ENCODE measurements at places on chromosomes 6 and 20.

DNA sequence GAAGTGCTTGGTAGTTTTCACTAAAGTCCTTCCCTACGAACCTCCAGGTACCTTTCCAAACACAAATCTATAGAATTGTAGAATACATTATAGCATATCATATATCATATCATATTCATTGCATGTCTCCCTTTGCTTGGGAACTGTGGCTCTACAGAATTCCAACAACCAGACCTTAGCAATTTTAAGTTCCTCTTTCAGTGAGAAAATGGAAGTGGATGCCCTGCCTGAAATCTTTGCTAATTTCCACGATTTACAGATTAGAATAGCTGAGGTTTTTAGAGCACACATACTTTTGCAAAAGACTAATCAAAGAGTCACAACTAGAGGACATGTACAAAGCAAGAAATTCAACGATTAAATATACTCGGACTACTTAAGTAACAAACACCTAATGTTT lies 78.6 kb downstream of the TNFRSF21 start:
- DNase-seq: no peak

DNA sequence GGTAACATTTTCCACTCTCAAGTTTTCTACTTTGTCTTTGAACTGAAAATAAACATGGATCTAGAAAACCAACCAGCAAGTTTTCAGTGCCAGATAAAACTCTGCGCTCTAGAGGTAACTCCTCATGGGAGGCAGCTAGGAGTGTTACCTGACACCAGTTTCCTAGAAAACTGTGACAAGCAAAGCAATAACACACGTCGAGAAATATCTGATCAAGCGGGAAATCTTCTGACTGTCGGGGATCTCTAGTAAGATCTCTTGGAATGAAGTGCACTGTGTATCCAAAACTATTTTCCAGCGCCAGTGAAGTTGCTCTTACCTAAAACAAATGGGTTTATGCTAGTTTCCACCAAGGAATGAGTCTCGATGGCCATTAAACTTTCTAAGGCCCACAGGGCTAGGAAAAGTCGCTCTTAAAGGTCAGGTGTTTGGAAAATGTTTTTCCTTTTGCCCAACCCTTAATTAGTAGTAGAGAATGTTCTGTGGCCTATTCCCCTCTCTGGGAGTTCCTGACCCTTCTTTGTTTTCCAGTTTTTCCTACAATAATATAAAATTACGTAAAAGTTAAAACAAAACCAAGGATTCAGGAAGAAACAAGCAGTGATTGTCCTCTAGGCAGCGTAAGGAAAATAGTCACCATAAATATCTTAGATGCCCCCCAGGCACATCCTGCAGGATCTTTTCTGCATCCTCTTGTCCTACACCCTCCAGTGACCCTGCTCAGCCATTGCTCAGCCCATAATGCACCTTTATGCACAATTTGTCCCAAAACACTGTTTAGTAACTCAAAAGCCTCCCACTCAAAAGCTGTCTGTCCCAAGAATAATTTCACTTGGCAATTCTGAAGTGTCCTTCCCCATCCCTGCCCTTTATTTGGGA lies 137.7 kb upstream of the AKAP12 start:
- no peak for DNase-seq

GRCh38 chr20:58638467-58639181 lies 12.5 kb upstream of the STX16 start:
- no peak for DNase-seq

DNA sequence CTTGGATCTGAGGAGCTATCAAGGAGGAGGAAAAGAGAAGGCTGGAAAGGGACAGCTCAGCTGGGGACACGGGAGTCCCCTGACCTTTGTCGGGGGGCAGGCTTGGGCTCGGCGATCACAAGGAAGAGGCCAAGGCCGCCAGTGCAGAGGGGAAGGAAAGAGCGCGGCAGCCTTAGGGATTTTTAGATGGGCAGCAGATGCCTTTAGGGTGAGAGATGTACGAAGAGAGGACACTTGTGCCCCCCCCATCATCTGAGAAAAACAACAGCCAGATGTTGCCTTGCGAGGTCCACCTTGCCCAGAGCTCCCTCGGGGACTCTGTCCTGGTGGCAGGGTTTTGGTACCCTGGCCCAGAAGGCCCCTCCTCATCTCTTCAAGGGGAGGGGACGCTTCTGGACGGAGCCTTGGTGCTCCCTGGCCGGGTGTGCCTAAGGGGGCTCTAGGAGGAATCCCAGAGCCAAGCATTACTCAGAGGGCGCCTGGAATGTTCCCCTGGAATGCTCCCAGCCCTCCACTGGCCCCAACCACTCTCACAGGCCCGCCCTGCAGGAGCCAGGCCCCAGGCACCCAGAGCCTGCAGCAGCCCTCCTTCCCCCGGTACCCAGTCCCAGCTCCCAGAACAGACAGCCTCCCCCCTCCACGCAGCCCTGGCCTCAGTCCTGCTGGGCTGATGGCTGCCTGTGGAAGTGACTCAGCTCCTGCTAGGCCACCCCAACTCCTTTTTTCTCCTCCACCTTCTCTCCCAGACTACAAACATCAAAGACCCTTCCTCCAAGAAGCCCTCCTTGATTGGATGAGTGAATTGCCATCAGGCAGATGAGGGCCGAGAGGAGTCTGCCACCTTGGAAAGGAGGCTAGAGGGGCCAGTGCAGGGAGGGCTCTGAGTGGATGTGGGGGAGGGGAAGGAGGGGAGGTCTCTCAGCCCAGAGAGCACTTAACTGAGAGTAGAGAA lies 1.8 kb downstream of the ADAM33 start:
- DNase-seq: no peak

DNA sequence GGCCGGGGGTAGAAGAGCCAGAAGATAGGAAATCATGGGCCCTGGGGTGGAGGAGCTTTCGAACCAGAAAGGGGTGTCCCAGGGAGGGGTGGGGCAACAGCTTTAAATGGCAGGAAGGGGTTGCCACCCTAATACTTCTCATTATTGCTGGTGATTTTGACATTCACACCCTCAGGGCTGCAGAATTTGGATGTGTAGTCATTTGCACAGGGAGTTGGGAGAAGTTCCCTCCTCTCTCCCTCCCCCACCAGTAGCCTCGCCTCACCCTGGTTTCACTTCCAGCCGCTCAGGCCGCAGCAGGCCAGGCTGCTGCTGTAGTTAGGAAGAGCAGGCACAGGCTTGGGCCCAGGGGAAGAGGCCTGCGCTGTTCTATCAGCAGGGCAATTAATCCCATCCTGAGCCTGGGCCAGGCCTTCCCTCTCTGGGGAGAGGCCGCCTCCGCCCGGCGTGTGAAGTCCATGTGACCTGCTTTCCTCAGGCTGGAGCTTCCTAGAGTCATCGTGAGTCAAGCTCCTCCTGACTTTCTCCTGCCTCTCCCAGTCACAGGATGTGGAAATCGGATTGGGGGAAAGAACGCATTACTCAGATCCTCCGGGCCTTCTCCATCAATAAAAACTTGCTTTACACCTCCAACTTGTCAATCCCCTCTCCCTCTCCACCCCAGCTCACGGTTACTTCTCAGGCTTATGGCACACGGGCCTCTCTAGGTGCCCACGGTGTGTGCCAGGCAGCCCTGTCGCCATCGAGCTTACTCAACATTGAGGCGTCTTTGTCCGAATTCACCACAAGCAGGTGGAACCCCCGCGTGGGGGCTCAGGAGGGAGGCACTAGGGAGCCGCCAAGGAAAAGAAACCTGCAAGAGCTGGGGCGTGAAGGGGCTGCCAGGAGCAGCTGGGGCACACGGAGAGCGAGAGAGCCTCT lies 7.8 kb downstream of the ADTRP start:
- DNase-seq: no peak

DNA sequence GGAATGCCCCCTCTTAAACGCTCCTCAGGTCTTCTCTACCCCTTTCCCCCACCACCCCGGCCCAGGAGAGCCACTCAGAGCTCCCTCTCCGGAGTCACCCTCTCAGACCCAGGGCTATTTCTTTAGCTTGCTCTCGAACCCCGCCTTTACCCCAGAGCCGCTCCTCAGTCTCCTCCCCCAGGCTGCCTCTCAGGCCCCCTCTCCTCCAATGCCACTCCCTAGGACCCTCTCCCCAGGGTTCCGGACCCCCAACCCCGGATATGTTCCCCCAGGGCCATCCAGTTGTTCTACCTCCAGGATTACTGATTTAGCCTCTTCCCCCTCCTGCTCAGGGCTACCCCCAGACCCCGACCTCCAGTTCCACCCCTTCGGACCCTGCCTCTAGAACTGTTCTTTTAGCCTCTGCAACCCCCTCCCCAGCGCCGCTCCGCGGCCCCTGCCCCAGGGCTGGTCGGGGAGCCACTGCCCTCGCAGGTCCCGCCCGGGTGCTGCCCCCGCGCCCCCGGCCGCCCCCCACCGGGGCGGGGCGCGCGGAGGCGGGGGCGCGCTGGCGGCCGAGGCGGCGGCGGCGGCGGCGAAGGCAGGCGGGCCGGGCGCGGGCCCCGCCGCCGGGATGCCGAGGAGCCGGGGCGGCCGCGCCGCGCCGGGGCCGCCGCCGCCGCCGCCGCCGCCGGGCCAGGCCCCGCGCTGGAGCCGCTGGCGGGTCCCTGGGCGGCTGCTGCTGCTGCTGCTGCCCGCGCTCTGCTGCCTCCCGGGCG lies at the start of gene MMP24:
MMP24 (plus strand) TSS at position 565 of the 758 bp plus-strand sequence; CDS start at position 614, 49 bp downstream.
- DNase-seq: no peak

All from left kidney (tissue), 8 donors.